ENCODE measurements at places on chromosomes 6 and 20. TPM values are rescaled to one million over a fixed set of nuclear protein-coding genes. Genes with fewer than 3 reads are reported as not detected.

Gene HLA-B
- 2,082 TPM for total RNA-seq

Gene CALHM5
- total RNA-seq, result 1.8 TPM

Gene HSPA12B
- not detected for total RNA-seq

Gene HLA-DMB
- total RNA-seq, result 0.11 TPM

Gene EMILIN3
- not detected for total RNA-seq

Measured in astrocyte (in vitro differentiated cells and primary cell).